ENCODE measurements at places on chromosomes 2 and 18. TPM values are rescaled to one million over a fixed set of nuclear protein-coding genes. Genes with fewer than 3 reads are reported as not detected.

DNA sequence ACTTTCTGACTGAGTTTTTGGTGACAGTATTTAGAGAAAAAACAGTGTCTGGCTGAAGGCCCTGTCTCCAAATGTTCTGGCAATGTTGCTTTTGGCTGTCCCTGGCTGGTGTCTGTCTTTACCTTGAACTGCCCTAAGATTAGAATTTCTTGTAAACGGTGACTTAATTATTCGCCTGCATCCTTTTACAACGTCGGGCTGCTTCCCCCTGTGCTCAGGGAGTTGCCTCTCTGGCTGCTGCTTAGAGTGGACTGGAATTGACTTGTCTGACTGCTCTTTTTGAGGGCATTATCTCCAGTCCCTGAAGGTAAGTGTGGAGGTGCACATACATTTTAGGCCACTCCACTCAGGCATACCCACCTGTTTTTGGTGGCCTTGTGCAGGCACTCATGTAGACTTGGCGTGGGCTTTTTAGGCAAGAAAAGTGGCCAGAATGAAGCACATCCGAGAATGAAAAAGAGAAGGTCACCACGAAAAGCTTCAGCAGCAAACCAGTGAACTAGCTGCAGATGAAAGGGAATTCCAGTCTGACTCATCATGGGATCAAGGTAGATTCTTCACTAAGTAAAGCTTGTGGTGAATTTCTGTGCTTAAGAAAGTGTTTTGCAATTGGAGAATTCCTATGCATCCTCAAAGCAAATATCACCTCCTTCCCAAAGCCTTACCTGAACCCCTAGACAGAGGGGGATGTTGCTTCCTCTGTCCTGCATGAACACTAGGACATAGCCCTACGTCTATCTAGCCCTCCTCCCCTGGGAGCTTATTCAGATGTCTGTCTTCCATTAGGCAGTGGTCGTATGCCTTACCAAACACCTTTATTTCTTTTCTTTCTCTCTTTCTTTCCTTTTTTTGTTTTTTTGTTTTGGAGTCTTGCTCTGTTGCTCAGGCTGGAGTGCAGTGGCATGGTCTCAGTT is 230.3 kb upstream of the TRIB2 start:
- DNase-seq, result no peak

- no peak for DNase-seq
Observed at GRCh38 chr2:239199041-239199768, 201.6 kb downstream of the HDAC4 start.

GRCh38 chr2:26588576-26588975 is 52.6 kb downstream of the CIB4 start:
- no peak for DNase-seq

DNA sequence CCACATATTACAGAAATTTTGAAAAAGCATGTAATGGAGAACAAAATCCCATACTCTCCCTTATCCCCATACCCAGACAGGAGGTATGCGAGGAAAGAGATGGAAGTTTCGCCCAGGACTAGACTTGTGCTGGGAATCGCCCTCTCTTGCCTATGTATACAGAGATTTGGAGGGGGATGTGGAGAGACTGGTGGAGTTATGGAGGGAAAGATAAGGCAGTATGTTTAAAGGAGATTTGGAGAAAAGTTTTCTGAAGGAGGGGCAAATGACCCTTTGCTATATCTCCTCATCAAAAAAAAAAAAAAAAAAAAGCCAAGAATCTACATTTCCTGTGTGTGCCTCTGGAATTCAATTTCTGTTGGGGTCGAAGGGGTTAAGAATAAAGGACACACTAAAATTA is 75.3 kb downstream of the MERTK start:
- DNase-seq, result no peak

- DNase-seq, result no peak
Observed at GRCh38 chr2:170425281-170425751, 247.4 kb downstream of the MYO3B start.

DNA sequence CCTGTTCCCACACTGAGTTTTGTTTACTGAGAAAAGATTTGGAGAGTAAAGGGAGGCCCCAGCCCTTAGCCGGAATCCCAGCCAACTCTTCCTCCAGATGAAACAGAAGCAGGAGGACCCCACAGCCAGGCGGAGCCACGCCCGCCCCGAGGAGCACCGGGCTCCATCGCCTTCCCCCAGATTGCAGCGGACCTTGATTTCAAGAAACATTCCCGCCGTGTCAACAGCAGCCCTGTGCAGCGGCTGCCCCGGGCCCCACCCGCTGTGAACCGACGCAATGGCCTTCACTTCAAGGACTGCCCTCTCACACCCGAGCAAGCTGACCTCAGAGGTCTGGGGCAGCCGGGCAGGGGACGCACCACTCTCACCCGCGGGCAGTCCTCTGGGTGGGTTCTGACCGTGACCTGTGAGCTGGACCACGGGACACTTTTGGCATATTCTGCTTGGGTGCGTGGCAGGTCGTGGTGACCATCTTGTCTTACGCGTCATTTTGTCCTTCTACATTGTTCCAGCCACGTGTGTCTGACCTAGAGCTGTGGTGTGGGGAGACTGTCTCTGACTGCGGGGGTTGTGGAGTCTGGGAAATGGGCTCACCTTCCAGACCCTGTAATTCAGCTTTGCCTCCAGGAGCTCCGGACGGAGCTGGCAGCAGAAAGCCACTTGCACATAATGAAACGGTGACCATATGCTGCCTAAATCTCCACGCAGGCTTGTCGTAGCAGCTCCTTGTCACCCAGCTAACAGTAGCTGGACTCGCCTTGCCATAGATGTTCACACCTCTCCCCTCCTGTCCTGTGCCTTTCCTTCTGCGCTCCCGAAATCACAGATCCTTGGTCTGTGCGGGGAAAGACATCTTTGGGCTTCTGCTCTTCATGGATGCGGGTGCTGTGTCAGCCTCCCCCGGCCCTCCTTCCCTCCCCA is 32.0 kb upstream of the INHBB start:
- no peak for DNase-seq

Gene SRD5A2
- not detected for total RNA-seq

- no peak for DNase-seq
Observed at GRCh38 chr2:126642031-126642430, 13.9 kb upstream of the GYPC start.

DNA sequence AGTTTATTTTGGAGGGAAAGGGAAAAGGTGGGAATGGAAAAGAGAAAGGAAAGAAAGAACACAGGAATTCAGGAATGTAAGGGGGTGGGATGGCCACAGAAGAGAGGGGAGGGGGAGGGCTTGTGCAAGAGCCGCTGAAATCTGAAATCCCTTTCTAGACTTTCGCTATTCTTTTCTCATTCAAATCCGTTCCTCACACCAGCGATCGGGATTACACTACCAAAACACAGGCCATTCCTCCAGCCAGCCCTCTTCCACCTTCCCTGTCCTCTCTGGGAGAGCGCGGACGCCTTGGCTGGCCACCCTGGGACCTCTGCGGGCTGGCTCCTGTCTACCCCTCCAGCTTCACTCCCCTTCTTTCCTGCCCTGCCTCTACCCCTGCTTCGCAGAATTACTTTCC is 102.3 kb downstream of the CDCA7 start:
- DNase-seq, result no peak

DNA sequence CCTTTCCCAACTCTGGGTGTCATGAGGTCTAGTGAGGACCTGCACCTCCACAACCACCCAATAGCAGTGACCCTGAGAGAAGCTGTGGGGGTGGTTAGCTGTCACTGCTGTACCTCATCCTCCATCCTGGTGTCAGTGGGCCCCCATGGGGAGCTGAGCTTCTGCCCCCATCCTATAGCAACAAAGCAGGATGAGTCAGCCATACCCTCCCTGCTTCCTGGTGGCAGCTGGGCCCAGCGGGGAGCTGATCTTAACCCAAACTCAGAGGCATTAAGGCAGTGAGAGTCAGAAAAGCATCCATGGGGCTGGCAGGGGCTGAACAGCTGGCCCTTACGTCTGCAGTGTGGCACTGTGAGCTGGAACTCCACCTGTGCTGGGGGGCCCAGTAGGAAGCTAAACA is 247.8 kb upstream of the HDAC4 start:
- peak; percentile 46 for DNase-seq

GRCh38 chr2:53949457-53949856 is 21.3 kb downstream of the PSME4 start:
- DNase-seq, result no peak

- DNase-seq, result peak; percentile 20
Observed at GRCh38 chr18:28411806-28412205, 234.9 kb upstream of the CDH2 start.
